ENCODE measurements at places on chromosomes 11 and 22.

DNA sequence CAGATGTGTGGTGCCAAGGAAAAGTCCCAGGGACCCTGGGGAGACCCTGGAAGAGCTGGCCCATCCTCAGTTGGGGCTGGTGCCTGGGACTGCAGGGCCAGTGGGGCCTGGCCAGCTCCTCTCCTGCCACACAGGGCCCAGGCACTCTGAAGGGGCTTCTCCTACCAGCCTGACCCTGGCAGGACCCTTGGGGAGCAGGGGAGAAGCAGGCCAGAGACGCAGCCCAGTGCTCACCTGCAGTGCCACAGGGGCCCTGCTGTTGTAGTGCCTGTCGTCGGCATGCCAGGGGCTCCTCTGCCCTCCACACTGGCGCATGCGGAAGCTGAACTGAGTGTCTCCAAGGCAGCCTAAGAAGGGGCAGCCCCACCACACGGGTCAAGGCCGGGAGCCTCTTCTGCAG, 9.1 kb downstream of the DENND6B start:
- DNase-seq = no peak

GRCh38 chr11:79575701-79576100, 134.9 kb upstream of the TENM4 start:
- DNase-seq = no peak

DNA sequence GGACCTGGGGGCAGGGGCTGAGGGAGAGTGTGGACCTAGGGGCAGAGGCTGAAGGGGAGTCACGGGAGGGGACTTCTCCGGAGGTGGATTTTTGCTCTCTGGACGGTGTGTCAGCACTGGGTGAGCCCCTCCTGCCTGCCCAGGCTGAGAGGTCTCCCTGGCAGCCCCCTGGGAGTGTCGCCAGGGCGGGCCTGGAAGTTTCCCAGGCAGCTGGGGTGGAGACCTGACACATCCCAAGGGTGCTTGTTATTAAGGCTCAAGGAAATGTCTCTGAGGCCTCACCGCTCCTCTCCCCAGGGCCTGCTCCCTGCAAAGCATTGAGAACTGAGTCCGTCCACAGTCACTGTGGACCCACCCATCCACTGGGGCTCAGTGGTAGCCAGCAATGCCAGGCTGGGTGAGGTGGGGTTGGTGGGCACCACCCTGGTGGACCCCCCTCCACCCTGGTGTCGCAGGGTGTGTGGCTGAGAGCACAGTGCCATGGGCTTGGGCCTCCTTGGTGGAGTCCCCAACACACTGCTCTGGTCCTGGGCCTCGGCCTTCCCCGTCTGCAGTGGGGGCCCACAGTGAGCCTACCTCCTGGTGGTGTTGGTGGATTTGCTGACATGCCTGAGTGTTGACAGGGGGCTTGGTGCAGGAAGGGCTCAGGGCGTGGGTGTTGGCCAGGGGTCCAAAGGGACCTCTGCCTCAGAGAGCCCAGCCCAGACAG, 2.5 kb downstream of the CD81 start:
- no peak for DNase-seq

- no peak for DNase-seq
Measured at GRCh38 chr11:134654161-134654915, 242.3 kb upstream of the B3GAT1 start.

DNA sequence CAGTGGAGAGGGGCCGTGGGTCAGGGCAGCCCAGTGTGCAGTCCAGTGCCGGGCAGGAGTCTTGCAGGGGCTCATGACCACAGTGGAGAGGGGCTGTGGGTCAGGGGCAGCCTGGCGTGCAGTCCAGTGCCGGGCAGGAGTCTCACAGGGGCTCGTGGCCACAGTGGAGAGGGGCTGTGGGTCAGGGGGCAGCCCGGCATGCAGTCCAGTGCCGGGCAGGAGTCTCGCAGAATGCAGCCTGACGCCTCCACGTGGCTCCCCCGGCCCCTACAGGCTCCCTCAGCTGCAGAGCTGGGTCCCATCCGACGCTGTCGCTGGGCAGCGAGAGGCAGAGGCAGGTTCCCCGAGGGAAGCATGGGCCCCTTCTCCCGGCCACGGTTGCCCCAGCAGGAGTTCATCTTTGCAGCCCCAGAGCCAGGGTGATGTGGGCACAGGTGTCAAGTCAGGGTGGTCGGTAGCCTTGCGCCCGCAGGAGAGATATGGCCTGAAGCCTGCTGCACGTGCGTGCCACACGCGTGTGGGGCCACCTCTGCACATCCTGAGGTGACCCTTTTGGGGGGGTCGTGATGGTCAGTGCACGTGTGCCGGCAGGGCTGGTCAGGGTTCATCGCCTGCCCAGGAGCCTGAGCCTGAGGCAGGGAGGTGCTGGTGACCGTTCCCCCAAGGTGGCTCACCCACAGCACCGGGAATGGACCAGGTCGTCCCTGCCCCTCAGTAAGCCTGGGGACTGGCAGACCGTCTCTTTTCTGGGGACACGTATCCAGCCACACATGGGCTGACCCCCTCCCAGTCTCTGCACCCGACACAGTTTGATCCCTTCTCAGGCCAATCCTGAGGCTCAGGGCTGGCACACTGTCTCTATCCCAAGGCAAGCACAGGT, 2.9 kb downstream of the IFITM5 start:
- DNase-seq = no peak

DNA sequence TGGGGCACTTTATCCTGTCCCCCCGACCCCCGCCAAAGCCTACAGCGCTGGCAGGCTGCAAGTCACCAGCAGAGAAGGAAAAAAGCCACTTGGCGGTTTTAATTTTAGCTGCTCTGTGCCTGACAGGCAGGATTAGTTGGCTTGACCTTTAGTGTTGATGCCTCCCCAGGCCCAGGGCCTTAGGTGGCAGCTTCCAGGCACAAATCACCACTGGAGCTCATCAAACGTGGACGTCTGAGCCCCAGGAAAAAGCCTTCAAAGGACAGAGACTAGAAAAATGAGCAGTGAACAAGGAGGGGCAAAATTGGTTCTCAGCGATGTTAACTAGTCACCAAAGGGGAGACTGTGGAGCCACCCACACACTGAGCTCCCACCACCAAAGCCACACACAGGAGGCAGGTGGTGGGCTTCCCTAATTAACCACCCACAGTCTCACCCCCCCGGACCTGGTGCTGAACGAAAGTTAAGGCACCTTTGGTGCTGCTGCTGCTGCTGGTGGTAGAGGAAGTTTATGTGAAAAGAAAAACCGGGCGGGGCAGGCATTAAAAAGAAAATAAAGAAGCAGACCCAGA, 4.4 kb upstream of the PYGM start:
- DNase-seq = no peak
